ENCODE measurements at places on chromosomes 3 and 15.
A peak's percentile ranks its signal among the peaks of the same experiment; 100 is the strongest.

DNA sequence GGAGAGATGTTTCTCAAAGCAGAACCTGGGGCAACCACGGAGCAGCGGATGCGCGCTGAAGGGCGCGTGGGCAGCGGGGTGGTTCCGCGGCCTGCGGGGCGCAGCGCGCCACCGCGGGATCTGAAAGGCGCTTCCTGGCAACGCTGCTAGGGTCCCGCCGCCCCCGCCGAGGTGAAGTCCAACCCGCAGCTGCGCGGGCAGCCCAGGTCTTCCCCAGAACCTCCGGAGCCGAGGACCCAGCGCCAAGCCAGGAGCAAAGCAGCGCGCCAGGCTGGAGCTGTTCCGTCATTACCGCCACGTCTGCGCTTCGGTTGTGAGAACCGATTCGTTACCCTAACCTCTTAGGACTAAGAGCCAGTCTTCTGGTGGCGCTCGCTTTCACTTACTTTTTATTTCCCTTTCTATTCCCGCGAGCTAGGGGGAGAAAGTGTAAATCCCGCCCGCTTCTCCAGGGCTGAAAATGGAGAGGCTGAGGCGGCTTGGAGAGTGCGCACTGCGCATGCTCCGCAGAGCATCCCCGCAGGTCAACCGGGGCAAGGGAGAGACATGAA lies 3.2 kb upstream of the GABRG3 start:
- no peak for DNase-seq

DNA sequence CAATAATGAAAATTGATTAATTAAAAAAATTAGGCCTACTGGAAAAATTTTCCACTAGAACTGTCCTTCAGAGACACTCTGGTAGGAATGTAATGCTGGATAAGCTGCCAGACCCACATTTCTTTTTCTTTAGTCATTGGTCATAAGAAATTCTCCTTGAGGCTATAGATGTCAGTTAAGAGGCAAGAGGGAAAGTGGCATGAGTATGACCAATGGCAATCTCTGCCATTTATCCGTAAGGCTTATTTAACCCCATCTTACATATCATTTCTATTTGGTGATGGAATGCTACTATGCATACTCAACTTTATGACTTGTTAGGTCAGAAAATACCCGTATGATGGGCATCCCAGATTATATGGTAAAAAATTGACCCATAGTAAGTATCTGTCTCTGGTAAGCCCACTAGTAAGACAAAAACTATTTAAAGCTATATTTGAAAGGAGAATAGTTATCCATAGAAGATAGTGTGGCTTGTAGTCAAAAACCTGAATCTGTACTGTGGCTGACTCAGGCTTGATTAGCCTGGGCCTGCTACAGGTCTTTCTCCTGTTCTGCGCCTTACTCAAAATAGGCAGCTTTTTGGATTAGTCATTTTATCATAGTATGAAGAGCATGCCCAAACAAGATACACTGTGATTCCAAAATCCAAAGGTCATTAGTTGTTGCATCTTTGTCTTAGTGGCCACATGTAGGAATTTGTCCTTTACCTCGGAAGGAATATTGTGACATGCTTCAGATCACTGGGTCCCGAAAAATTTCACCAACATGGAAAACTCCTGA lies 314.7 kb downstream of the PYDC2 start:
- no peak for DNase-seq

DNA sequence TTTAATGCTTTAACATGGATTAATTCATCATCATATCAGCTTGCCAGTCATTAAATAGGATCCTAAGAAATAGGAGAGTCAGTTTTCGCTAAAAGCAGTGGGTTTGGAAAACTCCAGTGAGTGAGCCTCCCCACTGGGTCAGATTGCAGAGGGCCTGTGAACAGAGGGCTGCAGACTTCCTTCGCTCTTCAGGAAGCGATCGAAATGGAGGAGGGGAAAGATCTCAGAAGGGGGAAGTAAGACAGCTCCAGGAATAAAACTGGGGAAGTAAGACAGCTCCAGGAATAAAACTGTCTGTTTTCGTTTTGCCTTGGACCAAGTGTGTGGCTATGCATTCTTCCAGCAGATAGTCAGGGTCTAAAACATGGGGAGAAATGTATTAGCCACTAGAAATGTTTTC lies 124.8 kb upstream of the C15orf61 start:
- DNase-seq, result no peak

DNA sequence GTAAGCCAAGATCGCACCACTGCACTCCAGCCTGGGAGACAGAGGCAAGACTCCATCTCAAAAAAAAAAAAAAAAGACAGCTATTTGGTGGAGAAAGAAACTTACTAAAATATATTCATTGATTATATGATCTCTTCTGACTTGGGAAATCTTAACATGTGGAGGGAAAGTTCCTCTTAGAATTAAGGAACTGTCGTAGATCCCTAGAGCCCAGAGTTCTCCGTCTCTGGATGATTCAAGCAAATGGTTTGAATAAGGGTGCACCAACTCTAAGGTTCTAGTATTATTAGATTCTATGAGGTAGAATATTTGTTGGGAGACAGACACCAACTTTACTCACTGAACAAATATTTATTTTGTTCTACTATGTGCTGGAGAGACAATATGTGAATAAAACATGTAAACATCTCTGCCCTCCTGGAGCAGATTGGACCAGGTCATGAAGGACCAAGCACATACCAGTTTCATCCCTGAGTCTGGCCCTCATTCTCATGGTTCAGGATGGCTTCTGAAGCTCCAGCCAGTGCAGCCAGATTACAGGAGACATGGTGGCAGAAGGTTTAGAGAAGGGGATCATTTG lies 129.7 kb downstream of the MITF start:
- DNase-seq, result no peak

DNA sequence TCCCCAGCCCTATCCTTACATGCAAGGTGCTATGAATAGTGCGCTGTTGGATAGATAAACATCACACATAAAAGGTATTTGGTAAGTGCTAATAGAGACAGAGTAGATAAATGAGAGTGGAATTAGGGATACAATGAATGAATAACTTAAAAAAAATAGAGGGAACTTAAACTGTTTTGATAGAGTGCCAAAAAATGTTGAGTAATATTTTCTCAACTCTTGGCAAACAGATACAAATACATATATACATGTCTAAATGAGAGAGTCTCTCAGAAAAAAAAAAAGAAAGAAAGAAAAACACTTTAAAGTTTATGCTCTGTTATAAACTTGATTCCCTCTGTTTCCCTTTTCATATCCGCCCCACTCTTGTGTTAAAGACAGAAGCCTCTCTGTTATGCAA lies 667.4 kb downstream of the ROBO2 start:
- DNase-seq, result no peak

DNA sequence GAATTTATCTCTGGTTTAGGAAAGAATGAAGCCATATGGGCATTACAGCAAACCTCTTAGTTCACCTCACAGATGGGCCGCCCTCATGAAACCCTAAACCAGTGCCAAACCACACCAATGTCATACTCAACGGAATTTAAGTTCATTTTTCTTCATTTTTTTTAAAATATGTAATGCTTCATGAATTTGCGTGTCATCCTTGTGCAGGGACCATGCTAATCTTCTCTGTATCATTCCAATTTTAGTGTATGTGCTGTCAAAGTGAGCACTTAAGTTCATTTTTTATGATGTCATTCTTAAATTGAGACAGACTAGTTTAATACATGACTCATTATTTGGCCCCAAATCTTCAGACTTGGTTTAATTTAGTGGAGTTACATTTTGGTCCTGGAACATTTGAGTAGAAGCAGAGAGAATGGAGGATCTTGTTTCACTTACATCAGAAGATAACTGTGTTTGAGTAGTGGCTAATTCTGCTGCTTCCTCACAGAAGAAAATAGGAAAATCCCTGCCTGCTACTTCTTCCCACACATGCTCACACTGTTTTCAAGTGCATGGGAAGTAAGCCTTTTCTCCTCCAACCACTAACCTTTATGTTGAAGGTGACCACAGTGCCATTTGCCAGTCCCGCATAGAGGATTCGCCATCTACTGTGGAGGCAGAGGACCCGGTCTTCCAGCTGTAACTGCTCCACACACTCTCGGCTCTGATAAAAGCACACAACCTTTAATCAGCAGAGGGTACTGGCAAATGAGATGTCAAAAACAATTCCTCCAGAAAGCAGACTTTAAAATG lies 63.3 kb downstream of the ZNF106 start:
- DNase-seq, result no peak

DNA sequence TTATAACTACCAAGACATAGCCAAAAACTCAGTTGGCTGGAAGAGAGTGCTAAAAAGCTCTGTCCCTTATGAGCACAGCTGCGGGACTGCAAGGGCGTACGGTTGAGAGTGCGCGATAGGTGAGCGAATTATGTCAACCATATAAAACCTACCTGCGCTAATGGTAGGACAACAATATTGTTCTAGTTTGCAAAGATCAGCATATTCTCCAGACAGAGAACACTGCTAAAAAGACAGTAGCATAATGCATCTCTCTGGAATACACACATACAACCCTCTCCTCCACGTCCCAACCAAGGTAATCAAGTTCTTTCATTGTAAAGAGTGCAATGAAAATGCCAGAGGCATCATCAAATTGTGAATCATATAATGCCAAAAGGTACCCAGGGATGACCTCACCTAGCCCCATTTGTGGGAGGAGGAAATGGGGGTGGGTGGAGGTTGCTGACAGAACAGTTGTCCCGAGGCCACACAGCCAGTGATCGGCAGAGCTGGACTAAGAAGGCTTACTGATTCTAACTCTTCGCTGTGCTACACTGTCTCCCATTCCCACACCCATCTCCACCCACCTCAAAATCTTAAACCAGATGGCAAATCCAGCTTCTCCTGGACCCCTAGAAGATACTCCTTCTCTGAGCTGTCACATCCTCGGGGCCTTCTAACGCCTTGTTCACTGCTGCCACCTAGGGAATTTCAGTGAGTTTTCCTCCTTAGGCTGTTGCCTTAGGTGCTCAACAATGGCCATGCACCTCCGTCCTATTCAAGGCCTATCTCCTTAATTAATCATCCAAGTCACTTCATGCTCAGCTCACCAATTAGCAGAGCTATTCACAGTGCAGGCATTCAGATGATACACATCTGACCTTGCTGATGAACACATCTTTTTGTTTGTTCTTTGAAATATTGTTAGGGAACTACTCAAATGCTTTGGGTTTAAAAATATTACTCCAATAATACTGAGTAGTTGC lies 60.7 kb downstream of the RPL22L1 start:
- DNase-seq, result peak; percentile 4

GRCh38 chr3:115615001-115615814 lies 8.1 kb upstream of the GAP43 start:
- no peak for DNase-seq

DNA sequence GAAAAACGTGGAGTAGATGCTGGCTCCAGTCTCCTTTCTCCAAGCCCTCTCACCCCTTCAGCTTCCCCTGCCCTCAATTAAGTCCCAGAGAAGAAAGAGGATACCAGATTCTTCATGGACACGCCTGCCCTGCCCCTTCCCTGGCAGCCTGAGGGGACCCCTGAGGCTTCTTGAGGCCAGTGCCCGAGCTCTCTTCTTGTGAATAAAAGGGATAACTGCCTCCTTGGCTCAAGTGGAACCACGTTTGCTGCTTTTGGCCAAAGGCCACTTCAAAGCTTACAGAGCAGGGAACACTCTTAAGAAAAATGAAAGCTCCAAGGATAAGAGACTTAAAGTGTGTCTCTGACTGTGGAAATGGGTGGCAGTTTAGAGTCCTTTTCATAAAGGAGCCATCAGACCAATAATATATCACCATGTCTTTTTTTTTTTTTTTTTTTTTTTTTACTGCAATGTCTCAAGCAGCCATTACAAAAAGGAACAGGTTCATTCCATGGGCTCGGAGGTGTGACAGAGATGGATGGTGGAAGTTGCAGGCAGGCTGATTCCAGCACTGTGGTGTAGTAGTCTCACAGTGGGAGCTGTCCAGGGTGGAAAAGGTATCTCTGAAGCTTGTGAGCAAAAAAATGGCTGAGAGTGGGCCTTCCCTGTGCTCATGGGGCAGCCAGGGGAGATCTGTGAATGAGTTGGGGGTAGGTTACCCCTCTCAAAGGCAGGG lies 108.8 kb downstream of the SEMA5B start:
- no peak for DNase-seq

- no peak for DNase-seq
Measured at GRCh38 chr3:100008081-100008698, 106.1 kb downstream of the FILIP1L start.

- no peak for DNase-seq
Measured at GRCh38 chr3:37601832-37602231, 259.8 kb upstream of the CTDSPL start.

DNA sequence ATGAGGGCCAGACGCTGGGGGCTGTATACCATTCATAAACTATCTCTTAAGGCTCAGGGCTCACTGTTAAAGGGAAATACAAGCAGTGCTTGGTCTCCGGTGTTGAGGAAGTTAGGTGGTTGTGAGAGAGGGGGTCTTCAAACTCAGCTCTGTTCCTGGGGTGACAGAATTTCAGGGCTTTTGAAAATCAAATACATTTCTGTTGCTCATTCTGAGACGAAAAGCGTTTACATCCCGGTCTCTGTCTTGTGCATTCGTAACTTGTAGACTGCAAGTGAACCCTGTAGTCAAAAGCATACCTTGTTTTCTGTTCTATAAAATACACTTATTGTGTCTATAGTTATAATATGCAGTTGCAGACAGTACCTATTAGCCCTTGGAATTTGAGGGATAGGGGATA lies 1.7 kb downstream of the SLCO3A1 start:
- DNase-seq, result no peak

All from activated CD4-positive, alpha-beta T cell treated with anti-CD3 and anti-CD28 coated beads, Interleukin-2, Interleukin-4, amounts not matched to agents 100 ng/mL and 50 ng/mL, durations not matched to agents 16 hours and 8 hours (primary cell).